ENCODE measurements at places on chromosomes 6 and 20.

- DNase-seq, result no peak
These were observed 45.1 kb downstream of the FRK start for GRCh38 chr6:116015561-116015960.

GRCh38 chr20:32539026-32539816 is 45.9 kb downstream of the NOL4L start:
- DNase-seq, result no peak

- no peak for DNase-seq
These were observed 128.2 kb upstream of the PTPN1 start for GRCh38 chr20:50381771-50382593.

GRCh38 chr20:35523298-35523888 is 6.1 kb downstream of the C20orf173 start:
- no peak for DNase-seq

DNA sequence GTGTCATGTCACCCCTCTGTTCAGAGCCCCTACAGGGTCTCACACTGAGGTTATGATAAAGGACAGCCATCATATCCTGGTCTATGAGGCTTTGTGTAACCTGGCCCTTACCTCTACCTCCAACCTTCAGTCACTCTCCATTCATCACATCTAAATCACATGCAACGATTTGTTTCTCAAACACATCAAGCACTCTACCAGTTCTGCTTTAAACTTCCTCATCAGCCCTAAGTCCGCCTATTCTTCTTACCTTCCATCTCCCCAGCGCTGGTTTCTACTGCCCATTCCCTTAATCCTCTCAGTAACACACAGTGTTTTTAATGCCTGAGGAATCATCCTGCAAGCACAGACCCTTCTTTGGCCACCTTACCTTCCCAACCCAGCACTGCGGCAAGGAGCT is 17.9 kb upstream of the BACH2 start:
- no peak for DNase-seq

GRCh38 chr6:36915599-36915998 is 29.8 kb downstream of the C6orf89 start:
- DNase-seq, result no peak

- DNase-seq, result peak; percentile 33
These were observed 81.6 kb upstream of the PMEPA1 start for GRCh38 chr20:57791178-57791962.

DNA sequence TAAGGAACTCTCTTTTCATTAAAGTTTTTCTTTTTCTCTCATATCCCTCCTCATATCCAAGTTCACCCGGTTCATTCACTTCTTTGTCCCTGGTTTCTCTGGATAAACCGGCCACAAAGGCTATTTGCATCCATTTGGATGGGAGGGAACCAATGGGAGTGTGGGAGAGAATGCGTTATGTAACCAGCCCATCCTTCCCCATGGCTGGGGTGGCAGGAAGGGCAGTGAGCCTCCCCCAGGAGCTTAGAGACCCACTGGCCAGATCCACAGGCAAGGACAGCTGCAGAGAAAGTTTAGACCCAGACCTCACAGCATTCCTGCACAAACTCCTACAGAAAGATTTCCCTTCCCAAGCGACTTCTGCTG is 10.7 kb downstream of the CASS4 start:
- DNase-seq, result no peak

DNA sequence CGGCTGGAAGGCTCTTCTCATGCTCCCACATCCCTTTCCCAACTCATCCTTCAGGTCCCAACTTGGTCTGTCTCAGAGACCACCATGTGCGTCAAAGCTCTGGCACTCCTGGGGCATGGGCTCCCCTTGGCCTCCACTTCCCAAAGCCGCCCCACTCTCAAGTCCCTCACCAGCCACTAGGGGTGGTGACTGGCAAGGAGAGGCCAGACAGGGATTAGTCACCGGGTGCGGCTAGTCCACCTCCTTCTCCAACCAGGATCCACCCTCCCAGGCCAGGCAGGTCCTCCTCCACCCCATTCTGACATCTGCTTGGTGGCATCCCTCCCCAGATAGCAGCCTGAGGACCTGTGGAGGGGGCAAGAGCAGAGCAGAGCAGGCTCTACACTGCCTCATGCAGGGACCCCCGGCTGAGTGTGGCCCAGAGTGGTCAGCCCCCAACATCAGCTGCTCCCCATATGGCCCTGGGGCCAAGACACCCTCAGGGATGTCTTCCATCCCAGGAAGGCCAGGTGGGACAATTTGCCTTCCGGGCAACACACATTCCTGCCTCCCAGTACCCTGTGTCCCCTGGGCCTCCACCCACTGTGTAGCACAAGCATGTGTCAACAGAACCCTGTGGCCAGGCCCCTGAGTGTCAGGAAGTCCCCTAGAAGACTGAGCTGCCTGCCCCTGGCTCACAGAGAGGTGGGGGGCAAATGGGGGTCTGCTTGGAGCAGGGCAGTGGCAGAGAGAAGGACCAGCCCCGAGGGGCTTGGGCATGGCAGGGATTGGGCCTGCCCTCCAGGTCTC is 29.2 kb downstream of the YTHDF1 start:
- DNase-seq, result no peak

GRCh38 chr6:32752580-32752979 is 10.8 kb downstream of the HLA-DQB2 start:
- no peak for DNase-seq

- no peak for DNase-seq
These were observed 37.6 kb downstream of the RRBP1 start for GRCh38 chr20:17644451-17644850.

DNA sequence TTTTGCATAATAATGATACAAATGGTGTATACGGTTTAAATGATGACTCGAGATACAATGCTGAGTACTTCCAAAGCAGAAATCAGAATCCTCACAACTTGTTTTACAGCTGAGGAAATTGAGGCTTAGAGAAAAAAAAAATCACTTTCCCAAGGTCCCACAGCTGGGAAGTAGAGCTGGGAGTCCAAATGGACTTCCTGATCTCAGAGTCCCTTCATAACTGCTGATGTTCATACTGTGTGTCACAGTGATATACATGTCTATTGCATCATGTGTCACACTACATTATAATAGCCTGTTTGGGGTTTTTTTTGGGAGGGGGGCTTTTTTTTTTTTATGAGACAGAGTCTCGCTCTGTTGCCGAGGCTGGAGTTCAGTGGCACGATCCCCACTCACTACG is 8.5 kb downstream of the HM13 start:
- no peak for DNase-seq

- no peak for DNase-seq
These were observed 287.2 kb downstream of the FOXC1 start for GRCh38 chr6:1896897-1897296.

GRCh38 chr6:75180864-75181263 is 25.0 kb downstream of the COL12A1 start:
- no peak for DNase-seq

DNA sequence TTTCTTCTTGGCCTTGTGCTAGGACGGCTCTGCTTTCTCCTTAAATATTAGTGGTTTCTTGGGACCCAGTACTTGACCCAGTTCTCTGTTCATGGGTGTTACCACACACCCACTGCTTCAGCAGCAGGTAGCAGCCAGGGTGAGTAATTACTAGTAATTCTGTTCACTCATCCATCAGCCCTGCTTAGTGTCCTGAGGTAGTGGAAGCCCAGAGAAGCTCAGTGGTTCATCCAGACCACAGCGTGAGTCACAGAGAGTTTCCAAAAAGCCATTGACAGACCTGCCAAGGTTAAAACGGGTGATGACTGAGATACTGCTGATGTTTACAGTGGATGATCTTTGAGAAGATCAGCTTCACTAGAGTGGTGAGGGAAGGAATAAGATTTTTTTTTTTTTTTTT is 51.7 kb upstream of the HINT3 start:
- DNase-seq, result no peak

- no peak for DNase-seq
These were observed 163.2 kb upstream of the BTBD3 start for GRCh38 chr20:11754451-11754850.

DNA sequence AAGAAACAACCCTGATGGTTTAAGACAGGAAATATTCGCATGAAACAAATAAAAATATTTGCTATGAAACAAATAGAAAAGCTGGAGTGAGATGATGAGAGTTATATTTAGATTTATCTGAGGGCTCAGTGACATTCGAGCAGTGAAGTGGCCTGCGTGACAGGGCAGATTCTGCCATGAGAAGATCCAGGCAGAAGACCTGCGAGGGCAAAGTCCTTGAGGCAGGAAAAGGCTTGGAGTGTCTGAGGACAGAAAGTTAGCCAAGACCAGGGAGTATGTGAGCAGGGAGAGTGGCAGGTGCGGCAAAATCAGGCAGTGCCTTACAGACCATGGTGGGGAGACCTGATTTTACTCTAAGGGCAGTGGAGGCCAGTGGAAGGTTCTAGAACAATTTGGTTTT is 66.9 kb upstream of the RIN2 start:
- no peak for DNase-seq

GRCh38 chr6:36556281-36556680 is 9.0 kb upstream of the STK38 start:
- DNase-seq, result no peak

DNA sequence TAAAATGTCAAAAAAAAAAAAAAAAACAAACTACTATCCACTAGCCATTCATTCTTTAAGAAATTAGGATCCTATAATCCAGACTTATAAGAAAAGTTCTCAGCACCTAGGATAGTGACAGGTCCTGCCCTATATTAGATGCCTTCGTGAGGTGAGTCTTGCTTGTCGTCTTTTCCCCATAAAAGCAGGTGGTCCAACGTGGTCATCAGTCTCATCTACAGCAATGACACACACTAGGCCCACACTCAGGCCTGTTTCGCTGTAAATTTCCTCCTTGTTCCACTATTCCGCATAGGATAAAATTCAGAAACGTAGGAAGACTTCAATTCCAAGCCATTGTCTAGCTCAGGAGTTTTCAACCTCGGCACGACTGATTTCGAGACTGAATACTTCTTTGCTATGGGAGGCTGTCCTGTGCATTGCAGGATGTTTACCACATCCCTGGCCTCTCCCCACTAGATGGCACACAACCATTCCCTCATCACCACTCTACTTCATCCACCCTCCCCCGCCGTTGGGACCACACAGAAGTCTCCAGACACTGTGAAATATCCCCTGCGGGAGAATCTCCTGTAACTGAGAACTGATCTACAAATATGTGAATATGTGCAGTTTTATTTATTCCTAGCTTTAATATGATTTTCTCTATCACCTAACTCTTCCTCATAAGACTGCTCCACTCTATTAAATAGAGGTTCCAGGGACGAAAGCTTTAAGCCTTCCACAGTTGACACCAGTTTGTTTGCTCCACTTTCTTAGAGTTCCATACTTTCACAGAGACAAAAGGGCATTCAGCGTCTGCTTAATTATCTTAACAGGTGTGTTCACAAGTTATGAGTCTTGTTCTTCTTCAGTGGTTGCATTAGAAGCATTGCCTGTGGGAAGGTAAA is 346.3 kb downstream of the BMP2 start:
- DNase-seq, result no peak

- DNase-seq, result no peak
These were observed 33.8 kb downstream of the GMPR start for GRCh38 chr6:16272201-16272600.

DNA sequence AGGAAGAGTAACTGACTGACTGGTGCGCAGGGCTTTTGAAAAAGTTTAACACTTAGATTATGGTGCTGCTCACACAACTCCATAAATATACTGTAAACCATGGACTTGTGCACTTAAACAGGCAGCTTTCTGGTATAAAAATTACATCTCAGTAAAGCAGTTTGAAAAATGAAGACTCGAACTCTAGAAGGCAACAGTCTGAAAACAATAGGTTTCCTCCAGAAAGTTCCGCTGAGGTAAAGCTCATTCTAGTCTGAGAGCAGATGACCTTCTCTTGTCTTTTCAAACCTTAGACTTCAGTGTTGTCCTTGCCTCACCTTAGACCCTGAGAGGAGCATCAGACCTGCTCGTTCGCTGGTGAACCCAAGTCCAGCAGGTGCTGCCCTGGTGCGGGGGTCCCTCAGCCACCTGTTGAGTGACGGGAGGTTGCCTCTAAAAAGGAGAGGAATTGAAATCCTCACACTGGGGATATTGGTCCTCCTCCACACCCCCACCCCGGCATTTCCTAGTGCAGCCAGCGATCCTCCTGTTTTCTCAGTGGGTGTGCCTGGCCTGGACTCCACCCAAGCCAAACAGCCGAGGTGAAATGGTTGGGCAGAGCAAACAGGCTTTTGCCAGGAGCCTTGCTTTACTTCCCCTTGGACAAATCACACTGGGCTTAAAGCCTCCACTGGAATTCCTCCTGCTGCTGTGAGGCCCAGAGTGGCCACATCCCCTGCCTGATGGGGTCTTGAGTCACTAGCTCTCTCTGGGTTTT is 14.7 kb upstream of the PYGB start:
- no peak for DNase-seq

DNA sequence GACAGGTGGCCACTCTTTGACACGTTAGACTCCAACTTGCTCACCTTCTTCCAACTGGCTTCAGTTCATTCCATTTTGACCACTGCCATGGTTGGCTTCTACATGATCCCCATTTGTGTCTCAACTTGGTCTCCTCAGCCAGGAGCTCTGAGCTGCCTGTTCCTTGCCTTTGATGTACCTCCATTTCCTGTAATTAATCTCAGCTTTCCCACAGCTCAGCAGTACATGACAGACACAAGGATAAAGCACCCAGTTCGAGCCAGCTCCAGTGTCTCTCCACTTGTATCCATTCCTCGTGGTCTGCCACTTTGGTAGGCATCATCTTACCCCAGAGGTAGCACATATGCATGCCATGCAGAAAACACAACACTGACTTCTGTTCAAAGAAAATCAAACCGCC is 161.0 kb downstream of the TSHZ2 start:
- no peak for DNase-seq

GRCh38 chr6:64289931-64290330 is 654.3 kb downstream of the PHF3 start:
- DNase-seq, result no peak

DNA sequence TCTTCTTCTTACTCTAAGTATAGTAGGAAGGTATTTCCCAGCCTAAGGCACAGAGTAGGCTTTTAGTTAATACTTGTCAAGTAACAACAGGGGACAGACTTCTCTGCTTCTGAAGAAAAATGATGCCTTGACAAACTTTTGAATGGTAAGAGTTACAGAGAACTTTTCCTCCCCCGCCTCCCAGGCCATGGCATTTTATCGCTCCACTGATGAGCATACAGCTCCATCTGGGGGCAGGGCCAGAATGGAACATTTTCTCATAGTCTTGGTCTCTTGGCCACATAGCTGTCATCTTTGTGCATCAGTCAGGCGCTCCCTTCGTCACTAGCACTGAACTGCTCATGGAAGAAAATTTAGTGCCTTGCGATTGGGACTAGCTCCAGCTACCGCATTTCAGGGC is 1066.8 kb upstream of the CITED2 start:
- DNase-seq, result peak; percentile 60
